ENCODE measurements at places on chromosomes 5 and 9.

GRCh38 chr5:147445090-147445489 is 64.8 kb downstream of the DPYSL3 start:
- DNase-seq = no peak

DNA sequence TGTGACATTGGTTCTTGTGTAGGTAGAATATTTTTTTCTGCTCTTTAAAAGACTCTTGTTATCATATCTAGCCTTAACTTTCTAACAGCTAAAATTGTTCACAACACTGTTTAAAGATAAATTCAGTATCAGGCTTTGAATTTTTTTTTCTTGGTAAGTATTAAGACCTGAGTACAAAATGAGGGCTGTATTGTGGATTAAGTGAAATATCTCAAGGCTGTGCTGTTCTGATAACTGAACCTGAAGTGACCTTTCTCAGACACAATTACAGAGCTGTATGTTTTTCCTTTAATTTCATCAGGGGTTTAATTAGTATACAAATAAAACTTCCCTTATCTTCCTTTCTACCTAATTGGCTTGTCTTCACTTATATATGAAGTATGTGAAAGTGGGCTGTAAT is 290.5 kb downstream of the CCDC171 start:
- DNase-seq = no peak

GRCh38 chr9:9847750-9848149 is 765.1 kb downstream of the PTPRD start:
- DNase-seq = no peak

DNA sequence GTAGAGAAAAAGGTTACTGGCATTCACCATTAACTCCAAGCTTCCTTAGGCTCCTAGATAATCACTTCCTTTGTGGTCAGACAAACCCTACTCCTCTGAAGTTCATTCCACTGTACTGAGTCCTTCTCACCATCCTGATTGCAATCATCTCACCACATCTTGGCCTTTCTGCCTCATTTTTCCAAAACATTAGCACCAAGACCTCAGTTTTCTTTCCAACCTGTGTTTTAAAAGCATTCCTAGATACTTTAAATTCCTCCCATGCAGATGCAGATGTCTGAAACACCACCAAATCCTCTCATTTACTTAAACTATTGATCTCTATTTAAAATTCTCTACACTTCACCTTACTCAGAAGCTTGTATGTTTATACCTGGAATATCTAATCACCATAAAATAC is 961.3 kb upstream of the CTNND2 start:
- no peak for DNase-seq

GRCh38 chr5:179141867-179142266 is 81.7 kb downstream of the ZNF354C start:
- no peak for DNase-seq

- no peak for DNase-seq
Observed at GRCh38 chr9:13481274-13481673, 201.8 kb upstream of the MPDZ start.

DNA sequence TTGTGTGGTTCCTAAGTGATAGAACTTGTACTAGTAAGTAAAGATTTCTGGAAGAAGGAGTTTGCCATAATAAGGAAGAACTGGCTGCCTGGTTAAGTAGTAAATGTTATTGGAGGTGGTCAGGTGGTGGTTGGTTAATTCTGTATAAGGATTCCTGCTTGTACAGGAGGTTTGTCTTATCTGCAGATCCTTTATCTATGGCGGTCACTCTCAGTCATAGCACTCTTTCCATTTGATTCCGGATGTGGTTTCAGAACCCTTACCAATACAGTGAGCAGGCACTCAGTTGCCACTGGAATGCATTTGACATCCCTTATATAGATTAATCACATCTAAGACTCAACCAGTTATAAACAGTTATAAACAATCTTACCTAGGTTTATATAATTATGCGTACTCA is 50.3 kb downstream of the RAD50 start:
- DNase-seq = no peak

Data from CD8-positive, alpha-beta memory T cell (primary cell).